ENCODE measurements at places on chromosomes 12 and 14. TPM values are rescaled to one million over a fixed set of nuclear protein-coding genes. Genes with fewer than 3 reads are reported as not detected.

Gene LBHD2
- polyA plus RNA-seq = not detected

DNA sequence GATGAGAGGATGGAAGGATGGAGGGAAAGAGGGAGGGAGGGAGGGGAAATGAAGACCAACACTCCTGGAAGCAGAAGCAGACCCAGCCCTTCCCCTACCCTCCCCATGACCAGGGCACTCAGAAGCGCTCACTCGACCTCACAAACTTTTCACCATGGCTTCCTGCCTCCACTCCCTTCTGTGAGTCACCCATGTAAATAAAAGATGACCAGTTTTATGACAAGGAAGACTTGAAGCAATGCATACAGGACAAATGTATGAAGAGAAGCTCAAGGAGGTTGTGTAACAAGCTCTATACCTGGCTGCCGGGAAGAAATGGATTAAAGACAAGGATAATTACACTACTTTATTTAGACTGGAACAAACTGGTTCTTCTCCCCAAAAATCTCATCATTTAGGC is 63.8 kb downstream of the CDC42BPB start:
- DNase-seq = no peak

GRCh38 chr14:55123101-55123500 is 6.0 kb upstream of the LGALS3 start:
- no peak for DNase-seq

- DNase-seq = no peak
Observed at GRCh38 chr12:77845831-77846230, 15.1 kb downstream of the NAV3 start.

DNA sequence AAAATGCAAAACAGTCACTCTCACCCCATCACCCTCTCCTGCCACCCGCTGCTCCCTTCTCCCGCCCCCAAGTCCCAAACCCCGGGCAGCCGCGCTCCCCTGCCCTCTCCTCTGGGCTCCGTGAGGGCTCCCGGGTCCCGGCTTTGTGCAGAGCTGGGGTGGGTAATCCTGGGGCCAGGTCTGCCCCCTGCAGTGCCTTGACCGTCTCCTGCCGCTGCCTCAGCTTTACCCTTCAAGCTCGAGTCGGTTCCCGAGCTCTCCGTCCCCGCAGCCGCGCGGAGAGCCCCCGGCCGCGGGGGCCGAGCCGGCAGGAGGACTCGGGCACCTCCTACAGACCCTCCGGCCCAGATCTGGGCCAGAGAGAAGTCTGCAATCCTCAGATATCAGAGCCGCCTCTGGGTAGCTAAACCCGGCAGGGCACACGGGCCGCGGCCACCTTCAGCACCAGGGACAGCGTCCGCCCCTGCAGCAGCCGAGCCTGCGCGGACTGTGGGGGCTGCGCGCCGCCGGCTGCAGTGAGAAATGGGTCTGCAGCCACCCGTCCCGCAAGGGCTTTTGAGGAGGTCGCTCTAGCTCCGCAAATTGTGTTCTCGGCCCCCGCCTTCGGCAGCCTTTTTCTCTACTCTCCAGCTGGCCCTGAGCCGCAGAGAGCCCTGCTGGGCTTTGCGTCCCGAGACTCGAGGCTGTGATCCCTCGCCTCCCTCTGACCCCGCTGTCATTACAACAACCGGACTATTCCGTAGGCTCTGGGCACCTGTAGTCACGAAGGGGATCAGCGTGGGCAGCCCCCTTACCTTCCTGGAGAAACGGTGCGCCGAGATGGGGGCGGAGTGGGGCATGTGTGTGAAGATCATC is 1.2 kb downstream of the PRMT8 start:
- DNase-seq = peak; percentile 22

DNA sequence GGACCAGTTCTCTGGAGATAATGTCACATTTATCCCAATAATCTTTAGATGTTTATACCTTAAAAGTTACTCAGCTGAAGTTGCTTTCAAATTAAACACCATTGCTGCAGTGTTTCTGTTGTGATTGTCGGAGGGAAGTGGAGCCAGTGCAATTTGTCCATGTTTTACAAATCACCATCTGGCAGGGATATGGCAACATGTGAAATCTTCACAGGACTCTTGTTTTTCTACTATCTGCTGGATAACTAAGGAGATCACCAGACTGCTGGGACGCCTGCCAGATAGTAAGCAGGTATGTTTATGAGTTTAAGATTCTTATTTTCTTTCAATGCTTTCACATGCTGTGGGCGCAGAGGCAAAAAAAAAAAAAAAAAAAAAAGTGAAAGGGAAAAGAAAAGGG is 100.3 kb upstream of the SOX5 start:
- DNase-seq = no peak

Gene MAP3K9
- polyA plus RNA-seq = 0.18 TPM

GRCh38 chr12:104049903-104050356 is at the start of gene GLT8D2:
TSS of gene GLT8D2 (minus strand) at chr12:104050187. CDS start at chr12:104019648, 30,539 bp downstream.
- no peak for DNase-seq

DNA sequence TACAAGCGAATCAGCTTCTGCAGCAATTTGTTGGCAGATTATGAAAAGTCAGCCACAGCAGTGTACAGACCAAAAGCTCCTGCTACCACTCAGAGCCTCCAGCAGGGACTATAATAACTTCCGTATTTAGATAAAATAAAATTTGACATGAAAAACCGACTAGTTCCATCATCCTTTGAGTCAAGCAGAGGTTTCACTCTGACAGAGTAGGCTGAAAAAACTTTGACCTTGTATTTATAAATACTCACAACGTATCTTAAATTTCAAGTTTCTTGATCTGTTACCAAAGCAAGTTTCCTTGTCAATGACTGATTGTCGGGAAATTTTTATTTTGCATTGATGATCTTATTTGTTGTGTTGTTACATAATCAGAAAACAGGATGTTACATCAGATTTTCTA is 283.4 kb downstream of the DAD1 start:
- DNase-seq = no peak

Gene DPY19L2
- 10.4 TPM for polyA plus RNA-seq

- DNase-seq = no peak
Observed at GRCh38 chr14:105877645-105878044, 351.3 kb downstream of the TMEM121 start.

GRCh38 chr12:112933129-112933505 is 5.2 kb upstream of the OAS3 start:
- DNase-seq = no peak

Gene ATG2B
- polyA plus RNA-seq = 16.9 TPM
